Fibroblast of villous mesenchyme (primary cell): ENCODE measurements at places on chromosomes 7 and 10.

DNA sequence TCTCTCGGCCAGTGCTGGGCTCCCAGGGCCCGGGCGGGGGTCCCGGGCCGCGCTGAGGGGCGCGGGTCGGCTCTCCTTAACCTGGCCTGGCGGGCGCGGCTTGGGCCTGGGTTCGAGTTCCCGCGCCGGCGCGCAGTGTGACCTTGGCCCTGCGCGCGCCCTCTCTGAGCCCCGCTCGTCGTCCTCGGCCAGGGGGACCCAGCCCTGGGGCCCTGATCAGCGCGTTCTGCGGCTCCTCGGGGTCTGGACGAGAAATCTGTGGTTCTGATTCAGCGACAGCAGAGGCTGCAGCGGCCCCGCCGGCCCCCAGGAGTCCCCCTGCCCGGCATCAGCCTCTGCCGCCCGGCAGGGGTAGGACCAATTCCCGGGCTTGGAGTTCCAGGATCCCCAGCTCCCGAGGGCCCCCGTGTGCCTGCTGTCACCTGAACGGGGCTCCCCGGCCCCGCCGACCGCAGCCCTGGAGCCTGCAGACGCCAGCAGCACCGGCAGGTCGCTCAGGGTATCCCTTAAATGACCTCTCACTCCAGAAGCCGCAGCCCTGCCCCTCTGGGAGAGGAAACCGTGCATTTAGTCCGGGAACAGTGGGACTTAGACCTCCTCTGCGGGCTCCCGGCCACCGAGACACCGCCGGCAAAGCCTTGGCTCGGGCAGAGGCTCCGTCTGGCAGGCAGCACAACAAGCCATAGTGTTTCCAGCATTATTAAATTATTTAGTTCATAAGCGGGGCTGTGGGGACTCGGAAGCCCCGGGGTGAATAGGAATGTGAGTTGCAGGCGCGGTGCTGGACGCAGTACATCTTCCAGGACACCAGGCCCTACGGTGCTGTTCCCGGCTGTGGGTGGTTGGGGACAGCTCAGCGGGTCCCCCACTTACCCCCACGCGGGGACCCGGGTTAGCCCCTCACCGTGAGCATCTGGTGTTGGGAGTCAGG, 572 bp downstream of the CHST12 start:
- DNase-seq = peak; percentile 30

DNA sequence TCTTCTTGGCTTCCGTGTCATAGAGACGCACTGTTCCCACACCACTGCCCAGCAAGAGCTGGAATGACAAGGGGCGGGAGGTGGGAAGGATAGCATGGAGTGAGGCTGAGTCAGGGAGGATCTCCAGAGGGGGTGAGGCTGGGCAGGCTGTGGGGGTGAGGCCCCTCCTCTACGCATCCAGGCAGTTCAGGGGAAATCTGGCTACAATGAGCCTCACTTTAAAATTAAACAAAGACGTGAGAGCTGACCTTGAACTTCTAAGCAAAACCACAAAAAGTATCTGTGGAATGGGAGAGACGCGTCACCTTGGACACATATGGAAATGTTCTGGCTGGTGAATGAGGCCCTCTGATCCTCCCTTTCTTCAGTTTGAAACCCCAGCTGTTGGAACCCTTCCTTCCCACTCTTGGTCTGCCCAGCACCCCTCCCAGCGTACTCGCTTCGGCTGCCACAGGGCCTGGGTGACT, 17.7 kb downstream of the WDR91 start:
- peak; percentile 85 for DNase-seq

- no peak for DNase-seq
These were observed 2.7 kb upstream of the ARHGAP22 start for GRCh38 chr10:48607356-48608278.

GRCh38 chr7:156034397-156034796, 222.1 kb upstream of the SHH start:
- no peak for DNase-seq

DNA sequence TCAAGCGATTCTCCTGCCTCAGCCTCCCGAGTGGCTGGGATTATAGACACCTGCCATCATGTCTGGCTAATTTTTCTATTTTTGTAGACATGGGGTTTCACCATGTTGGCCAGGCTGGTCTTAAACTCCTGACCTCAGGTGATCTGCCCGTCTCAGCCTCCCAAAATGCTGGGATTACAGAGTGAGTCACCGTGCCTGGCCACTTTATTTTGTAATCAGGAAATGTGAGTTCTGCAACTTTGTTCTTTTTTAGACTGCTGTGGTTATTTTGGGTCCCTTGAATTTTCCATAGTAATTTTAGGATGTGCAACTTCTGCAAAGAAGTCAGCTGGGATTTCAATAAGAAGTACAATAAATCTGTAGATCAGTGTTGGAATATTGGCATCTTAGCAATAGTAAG, 96.8 kb downstream of the CYTH3 start:
- DNase-seq = peak; percentile 85

DNA sequence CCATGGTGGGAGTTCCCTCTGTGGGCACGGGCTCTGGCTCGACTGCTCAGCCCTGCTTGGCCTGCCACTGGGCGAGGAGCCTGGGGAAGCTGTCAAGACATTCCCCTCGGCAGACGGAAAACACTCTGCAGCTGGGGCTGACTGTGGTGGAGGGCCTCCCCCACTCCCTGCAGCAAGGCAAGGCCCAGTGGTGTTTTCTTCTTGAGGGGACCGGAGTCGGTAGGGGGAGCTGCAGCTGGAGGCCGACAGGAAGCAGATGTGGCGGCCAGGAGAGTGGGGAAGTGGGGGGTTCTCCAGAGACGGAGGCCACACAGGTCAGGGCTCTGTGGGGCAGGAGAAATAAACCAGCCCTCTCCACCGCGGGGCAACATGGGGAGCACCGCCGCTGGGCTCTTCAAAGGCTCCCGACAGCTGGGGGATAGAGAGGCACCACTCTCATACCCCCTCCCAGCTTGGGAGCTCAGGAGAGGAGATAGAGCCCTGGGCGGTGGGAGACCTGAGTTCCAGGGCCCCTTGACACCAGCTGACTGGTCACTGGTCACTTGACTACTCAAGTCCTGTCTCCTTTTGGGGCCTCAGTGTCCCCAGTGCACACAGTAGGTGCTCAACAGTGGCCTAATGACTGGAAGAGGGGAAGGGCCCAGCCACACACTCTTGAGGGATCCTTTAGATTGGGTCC, 43.4 kb downstream of the PPIF start:
- DNase-seq = peak; percentile 39

DNA sequence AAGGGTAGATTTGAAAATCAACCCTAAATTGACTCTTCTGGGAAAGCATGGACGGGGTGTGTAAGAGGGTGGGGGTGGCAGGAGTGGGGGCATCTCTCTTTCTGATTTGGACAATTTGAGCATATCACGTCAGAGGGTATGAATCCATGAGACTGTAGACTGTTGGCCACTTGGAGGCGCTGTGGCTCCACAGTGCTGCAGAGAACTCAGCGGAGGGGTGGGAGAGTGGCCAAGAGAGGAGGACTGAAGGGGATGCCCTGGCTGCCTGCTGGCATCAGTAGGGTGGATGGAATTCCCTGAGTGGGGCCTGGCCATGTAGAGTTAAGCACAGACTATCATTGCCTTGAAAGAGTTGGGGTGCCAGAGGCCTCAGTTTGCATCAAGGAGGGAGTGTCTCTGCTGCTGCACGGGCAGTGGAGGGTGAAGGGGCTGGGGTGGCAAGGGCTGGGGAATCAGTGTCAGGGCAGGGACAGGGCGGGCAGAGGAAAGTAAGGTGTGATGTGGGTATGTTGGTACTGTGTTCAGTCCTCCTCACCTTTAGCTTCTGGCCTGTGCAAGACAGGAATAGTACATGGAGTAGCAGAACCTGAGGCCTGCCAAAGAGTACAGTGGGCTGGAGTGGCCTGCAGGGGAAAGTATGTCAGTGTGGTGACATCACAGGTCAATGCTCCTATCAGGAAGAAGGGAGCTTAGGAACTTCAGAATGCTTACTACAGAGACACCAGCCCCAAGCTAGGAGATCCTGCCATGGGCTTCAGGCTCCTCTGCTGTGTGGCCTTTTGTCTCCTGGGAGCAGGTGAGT, 133.5 kb upstream of the PRSS58 start:
- peak; percentile 18 for DNase-seq

DNA sequence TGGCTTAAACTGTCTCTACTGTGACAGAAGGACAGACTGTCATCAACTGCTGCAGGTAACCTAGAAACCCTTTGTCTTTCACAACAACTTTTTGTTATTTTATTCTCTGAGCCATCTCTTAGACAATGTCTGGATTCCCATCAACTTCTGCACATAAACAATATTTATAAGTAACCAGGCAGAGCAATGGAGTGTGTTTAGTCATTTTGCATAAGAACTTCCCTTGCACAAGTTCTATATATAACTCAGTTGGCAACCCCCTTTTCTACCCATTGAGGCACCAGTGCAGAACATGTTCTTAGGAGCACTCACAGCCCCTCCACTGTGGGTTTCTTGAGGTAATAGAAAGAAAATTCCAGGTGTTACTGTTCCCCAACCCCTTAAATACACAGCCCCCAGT, 65.0 kb upstream of the IL6 start:
- no peak for DNase-seq

DNA sequence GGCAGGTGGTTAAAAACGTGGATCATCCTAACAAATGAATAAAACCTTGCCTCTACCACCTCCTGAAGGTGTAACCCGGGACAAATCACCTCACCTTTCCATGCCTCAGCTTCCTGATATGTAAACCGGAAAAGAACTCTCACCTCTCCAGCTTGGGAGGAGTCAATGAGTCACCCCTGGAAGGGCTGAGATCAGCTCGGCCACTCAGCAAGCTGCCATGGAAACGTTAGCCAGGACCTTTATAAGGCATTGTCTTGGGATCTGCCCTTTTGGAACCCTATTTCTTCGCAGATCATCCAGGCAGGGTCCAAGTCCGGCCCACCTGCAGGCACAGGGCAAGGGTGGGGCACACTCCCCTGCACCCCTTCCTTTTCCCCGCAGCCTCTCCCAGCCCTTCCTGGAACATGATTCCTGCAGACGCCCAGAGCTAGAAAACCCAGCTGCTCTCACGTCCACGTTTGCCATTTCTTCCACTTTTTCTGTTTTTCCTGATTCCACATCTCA, 81.6 kb upstream of the PFKP start:
- no peak for DNase-seq

DNA sequence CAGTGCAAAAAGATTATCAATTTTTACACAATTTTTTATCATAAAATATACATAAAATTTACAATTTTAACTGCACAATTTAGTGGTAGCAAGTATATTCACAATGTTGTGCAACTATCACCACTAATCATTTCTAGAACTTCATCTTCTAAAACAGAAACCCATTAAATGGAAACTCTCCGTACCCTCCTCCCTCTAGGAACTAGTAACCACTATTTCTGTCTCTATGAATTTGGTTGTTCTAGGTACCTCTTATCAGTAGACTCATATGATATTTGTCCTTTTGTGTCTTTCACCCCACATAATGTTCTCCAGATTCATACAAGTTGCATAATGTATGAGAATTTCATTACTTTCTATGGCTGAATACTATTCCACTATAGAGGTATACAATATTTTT, 73.5 kb downstream of the HERC4 start:
- DNase-seq = no peak

DNA sequence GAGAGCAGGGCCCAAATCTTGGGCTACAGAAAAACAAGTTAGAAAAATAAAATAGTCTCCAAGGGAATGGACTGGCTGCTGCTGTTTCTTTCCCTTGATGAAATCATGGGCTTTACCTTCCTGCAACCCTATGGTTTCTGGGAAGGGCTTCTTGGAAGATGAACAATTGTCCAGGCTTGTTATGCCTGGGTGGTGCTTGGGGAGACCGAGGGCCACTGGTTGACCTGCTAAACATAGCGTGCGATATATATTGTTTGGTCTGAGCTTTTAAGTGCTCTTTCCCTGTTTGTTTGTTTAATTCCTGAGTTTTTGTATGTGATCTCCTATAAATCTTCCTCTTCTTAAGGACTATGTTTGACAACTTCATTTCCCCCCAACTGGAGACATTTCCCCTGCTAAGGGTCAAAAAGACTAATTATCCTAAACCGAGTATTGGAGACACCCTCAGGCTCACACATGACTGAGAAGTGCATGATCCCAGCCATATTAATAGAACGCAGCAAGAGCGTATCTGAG, 37.9 kb downstream of the SLC25A28 start:
- no peak for DNase-seq

GRCh38 chr10:123704076-123704475, 37.9 kb downstream of the GPR26 start:
- DNase-seq = no peak

- no peak for DNase-seq
These were observed 14.2 kb downstream of the INSYN2A start for GRCh38 chr10:127182161-127182560.

- no peak for DNase-seq
These were observed 205.5 kb upstream of the AOAH start for GRCh38 chr7:36929791-36930190.

DNA sequence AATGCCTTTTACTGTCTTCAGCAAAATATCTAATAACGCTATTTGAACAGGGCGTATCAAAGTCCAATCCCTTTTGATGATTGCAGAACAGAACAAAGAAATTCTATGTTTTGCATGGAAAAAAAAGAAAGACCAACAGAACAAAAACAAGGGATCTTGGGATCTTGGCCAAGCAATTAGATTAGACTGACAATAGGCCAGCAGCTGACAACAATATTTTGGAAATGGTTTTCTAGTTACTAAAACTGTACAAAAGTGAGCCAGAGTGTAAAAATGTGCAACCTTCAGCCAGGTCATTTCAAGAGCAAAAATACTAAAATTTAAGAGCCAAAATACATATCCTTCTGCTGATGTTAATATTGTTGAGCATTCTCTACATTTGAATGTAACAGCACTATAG, 716.5 kb upstream of the KCND2 start:
- no peak for DNase-seq

GRCh38 chr10:86099542-86100334, 266.9 kb downstream of the GRID1 start:
- no peak for DNase-seq

GRCh38 chr10:59872892-59873463, 33.4 kb downstream of the CCDC6 start:
- DNase-seq = peak; percentile 90

DNA sequence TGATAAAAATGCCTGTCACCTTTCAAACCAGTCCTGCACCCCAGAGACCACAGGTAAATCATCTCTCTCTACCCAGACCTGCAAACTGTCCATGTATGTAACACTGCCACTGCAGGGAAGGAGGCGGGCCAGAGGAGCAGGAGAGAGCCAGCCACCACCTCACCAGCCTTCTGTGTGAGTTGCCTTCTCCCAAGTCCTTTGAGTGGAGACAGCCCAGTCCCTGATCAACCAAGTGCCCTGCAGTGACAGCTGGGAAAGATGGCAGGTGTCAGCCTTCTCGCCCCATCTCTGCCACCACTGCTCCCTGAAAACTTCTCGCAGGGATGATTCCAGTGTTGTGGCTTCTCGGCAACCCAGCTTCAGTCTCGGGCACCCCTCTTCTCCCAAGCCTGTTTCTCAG, 42.4 kb downstream of the MTURN start:
- no peak for DNase-seq

- no peak for DNase-seq
These were observed 460.2 kb downstream of the GRM8 start for GRCh38 chr7:126792521-126792920.

DNA sequence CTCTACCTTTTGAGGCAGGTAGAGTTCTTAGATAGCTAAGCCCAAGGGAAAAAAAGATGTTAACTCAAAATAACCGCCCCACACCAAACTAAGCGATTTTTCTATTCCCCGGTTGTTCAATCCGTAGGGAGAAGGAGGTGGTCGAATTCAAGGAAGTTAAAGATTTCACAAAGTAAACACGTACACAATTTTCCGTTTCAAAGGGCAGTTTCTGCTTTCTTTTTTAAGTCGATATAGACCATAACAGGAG, 842 bp downstream of the KBTBD2 start:
- DNase-seq = peak; percentile 57
